Activated CD4-positive, alpha-beta T cell treated with anti-CD3 and anti-CD28 coated beads, Interleukin-2, amount 50 U/mL, for 48 hours (primary cell): ENCODE measurements at places on chromosomes 7 and 10.

DNA sequence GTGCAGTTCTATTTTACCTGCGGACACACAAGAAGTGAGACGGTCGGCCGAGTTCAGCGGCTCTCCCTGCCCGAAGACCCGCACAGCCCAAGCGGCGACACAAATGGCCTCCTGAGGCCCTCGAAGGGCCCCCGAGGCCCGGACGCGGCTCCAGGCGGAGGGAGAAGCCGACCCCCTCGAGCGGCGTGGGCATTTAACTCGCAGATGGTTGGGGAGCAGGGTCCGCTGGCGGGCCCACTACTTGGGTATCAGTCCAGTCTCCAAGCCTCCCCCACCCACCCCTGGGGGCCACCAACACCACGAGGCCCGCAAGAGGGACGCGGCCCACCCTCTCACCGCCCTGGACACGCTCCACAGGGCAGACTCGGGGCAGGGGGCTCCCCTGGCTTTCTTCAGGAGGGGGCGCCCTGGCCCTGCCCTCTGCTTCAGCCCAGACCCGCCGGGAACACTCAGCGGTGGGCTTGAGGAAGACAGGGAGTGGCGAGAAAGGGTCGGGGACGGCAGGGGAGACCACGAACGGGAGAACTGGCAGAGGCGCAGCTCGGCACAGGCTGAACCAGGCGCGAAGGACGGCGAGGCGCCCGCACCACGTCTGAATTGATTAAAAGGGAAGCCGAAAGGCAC, 1.7 kb downstream of the IGF2BP3 start:
- DNase-seq, result peak; percentile 33

GRCh38 chr7:44988701-44989100, 9.9 kb upstream of the MYO1G start:
- no peak for DNase-seq

DNA sequence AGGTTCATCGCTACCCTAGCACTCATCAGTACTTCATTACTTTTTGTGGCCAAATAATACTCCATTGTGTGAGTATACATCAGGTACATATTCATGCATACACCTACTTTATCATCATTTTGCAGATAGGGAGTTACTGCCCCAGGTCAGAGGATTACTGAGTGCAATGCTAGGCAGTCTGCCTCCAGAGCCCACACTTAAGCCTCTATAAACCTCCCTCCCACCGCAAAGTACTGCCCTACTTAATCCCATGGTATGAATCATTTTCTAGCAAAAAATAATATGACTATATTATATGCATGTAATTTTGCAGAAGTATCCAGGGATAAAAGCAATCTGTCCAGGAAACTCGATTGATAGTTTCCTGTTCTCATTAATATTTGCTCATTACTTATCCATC, 194.3 kb downstream of the GRID1 start:
- no peak for DNase-seq

GRCh38 chr7:151404216-151405011, 5.4 kb downstream of the WDR86 start:
- DNase-seq, result no peak

DNA sequence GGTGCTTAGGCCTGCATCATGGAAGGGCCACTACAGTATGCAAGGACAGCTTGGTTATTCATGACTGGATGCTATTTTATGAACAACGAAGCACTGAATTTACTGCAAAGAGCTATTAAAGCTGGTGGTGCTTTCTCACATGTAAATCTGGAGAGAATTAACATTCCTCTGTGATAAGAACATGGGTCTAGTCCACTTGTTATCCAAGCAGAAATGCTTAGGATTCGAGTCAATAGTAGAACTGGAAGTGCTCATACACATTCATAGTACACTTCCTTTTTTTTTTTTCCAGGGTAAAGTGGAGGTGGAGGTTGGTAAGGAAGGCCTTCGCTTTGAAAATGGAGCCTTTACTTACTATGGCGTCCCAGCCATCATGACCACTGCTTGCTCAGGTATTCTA, 35.0 kb downstream of the CNNM1 start:
- no peak for DNase-seq

DNA sequence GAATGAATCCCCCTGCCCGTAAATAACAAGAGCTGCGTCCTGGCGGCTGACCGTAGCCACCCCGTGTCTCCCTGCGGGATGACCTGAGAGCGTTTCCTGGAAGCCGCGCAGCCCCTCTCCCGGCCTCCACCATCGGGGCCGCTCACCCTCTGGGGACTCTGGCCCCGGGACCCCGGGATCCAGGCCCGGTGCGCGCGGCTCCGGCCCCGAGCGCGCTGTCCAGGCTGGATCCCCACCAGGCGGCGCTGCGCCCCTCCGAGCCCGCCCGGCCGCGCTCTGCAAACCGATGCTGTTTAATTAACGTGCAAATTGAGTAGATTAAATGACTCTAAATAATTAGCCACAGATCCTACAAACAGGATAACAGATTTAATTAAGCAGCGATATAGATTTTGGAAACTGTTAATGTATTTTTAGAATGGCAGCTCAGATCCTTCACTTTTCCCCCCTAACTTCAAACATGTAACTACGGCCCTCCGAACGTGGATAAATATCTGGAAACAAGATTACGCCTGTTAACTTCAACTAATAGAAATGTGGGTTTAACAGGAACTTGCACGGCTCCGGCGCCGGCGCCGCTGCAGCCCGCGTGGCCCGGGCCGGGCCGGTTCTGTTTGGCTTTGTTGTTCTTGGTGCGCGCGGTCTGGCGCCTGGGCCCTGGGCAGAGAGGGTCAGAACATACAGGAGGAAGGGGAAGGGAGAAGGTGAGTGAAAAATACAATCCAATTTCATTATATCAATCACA, 7.1 kb upstream of the UNCX start:
- peak; percentile 50 for DNase-seq

DNA sequence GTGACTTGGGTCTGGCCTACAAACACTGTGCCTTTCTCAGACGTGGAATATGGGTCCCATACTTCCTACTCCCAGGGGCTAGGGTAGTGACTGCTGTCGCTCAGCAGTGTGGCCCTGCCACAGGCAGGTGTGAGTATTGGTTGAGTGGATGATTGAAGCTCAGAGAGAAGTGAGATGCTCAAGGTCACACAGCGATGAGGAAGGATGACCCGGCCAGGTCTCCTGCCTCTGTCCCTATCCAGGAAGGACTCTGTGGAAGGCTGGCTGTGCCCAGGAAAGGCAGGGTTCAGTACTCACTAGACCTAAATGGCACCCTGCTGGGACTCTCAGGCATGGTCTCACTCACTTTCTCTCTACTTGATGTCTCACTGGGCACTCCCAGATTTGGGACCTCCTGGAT, 2.8 kb downstream of the PRF1 start:
- no peak for DNase-seq

DNA sequence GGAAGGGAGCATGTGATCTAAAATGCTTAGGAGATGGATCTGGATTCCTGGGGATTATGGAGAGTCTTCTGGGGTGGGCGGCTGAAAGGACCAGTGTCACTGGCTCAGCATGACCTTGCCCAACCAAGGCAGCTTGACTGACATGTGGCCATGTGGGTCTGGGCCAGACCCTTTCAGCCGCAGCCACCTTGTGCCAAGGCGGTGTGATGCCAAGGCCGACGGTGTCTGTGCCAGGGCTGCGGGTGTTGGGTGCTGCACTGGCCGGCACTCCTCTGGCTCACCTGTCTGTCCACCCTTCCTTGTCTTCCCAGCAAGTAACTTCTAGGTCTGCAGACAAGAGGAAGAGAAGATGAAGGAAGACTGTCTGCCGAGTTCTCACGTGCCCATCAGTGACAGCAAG, 8.8 kb downstream of the DEPP1 start:
- no peak for DNase-seq

DNA sequence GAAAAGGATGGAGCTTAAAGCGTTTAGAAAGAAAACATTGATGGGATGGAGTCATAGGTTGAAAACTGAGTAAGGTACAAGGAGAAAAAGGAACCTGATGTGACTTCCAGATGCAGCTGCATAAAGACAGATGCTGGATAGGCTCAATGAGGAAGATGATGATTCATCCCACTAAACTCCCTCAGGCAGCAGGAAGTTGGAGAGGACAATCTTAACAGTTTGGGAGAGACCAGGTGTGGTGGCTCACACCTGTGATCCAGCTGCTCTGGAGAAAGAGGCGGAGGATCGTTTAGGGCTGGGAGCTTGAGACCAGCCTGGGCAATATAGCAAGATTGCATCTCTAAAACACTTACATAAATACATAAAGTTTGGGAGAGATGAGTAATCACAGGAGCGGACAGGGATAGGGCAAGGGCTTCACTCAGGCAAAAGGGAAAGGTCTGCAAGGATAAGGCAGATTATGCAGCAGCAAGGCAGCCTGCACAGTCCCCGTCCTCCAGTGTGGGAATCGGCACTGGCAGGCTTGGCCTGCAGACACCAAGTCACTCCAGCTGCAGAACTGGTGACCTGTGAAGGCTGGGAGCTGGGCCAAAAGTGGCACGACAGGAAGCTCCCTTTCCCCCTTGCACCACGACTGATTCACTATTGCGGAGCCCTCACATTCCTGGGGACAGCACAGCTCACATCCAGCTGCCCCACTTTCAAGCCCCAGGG, 438.5 kb downstream of the GRID1 start:
- no peak for DNase-seq

DNA sequence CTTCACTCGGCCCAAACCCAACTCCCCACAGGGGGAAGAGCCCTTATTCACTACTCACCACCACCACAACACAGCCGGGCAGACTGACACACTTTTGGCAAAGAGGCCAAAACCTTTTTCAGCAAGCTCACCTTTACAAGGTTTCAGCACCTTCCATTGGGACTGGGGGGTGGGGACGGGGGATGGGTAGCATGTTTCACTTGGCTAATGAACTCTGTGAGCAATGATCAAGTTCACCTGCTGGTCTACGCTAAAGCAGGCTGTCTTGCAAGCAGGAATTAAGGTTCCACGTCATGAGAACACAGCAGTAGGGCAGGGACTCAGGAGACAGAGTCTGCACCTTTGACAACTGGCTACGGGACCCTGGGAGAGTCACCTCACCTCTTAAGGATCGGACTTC, 7.0 kb downstream of the FAM53B start:
- no peak for DNase-seq

GRCh38 chr10:32940321-32941301, 17.4 kb downstream of the ITGB1 start:
- no peak for DNase-seq

DNA sequence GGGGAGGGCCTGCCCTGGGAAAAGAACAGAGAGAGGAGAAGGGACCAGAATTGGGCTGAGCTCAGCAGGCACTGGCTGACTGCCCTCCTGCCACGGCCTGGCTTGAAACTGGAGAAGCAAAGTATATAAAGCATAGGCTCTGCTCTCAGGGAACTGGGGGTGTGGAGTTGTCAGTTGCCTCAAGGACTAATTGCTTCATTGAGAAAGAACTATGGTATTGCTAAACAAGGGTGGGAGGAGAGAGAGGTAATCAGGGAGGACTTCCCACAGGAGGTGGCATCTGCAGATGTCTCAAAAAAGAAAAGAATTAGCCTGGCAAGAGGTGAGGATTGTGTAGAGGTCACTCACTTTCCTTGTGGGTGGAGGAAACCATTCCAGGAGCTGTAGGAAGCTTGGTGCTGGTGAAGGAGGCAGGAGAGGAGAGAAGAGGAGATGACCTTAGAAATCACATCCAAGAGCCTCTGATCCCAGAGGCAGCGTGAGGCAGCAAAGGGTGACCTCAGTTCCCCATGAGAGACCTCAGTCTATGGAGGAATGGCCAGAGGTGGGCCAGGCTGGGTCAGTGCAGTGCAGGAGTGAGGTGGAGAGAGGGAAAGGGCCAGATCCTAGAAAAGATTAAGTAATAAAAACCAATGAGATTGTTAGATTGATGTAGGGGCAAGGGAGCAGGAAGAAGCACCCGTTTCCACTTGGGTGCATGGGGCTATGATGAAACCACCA, 2.4 kb downstream of the PILRB start:
- no peak for DNase-seq

DNA sequence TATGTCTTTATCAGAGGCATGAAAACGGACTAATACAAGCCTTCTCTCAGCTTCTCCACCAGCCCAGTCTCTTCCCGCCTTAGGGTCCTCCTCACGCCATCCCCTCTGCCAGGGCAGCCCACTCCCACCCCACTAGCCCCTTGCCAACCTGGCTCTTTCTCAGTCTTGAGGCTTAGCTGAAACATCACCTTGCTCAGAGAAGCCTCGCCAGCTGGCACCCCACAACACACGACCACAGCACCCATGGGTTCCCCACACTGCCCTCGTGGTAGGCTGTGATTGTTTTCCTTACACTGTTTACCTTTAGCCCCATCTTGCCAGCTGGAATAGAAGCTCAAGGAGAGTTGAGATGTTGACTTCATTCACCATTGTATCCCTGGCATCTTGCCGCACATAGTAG, 44.4 kb downstream of the GPAM start:
- DNase-seq, result no peak

- peak; percentile 54 for DNase-seq
Measured at GRCh38 chr10:7407368-7408290, 3.2 kb downstream of the SFMBT2 start.

DNA sequence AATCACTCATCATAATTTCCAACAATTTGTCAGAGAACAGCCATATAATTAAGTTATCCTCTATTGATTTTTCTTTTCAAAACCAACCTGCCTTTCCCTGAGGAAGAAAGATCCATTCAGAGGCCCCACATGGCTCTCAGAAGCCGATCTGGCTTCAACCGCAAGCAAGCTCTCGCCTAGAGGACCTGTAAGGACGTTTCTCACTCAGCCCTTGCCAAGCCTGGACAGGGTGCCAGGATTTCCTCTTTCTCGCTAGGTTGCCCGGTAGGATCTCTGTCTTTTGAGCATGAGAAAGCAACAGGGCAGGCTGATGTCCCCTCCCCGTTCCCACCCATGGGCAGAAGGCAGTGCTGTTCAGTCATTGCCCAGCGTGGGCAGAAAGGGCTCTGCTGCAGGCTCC, 13.0 kb downstream of the AIFM2 start:
- no peak for DNase-seq

DNA sequence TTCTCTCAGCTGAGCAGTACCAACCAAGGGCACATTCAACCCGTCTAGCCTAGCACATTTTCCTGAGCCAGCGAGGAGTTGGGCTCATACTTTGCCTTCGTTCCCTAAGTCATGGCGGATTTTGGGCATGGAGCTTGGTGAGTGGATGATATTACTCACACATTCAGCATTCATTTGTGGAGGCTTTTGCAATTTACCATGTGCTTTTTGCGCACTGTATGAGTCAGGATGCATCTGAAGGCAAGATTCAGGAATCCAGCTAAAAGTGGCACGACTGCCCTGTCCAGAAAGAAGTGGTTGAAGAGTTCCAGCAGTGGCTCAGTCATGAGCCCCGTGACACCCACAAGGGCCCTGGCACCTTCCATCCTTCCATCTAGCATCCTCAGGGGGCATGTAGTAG, 24.2 kb upstream of the MGMT start:
- DNase-seq, result no peak

DNA sequence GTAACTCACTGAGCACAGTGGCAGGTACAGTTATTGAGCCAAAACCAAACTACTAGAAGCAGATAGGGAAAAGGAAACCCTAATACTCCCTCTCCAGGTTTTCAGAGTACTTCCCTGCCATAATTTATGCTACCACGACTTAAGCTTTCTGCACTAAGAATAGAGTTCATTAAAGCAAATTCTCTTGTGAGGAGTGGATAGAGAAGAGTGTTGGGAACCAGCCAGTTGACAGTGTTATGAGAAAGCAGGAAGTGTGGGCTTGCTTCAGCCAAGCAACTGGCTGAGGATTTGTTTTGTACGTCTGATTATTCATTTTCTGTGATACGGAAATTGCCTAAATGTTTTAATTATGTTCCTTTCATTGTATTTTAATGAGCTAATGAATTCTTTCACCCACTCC, 280.5 kb downstream of the KIF20B start:
- DNase-seq, result no peak
